NCI-H2081 treated with DMSO at 0.1 percent for 48 hours (cell line): ENCODE measurements at places on chromosomes 5 and 9.
A peak's percentile ranks its signal among the peaks of the same experiment; 100 is the strongest.

GRCh38 chr9:129263836-129264235, 85.8 kb upstream of the IER5L start:
- no peak for DNase-seq

DNA sequence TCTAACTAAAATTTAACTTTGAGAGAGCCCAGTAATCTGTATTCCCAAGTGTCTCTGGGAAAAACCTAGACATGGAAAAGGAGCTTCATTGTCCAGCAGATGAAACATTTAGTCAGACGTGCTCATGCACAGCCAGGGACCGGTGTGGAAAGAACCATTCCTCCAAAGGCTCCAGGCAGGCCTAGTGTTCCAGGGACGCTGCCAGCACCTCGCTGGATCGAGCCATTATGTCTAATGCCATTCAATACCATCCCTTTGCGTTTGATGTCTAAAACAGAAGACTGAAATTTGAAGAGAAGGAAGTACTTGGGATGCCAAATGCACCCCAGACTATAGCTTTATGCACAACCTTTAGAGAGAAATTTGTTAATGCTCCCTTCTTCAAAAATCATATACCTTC, 1.4 kb upstream of the CHSY3 start:
- no peak for DNase-seq

DNA sequence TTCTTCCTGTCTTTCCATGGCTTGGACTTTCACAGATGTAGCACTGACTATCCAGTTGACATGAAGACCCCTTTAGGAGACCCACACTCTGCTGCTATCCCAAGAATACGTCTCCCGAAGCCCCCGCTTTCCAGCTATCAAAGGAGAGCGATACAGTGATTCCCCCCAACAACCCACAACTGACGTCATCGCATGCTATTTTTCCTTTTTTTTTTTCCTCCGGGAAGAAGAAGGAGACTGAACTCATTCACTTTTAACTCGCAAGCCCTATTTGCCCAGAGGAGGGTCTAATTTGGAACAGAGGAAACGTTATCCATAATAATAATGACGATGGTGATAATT, 2.1 kb downstream of the PAPPA start:
- no peak for DNase-seq

DNA sequence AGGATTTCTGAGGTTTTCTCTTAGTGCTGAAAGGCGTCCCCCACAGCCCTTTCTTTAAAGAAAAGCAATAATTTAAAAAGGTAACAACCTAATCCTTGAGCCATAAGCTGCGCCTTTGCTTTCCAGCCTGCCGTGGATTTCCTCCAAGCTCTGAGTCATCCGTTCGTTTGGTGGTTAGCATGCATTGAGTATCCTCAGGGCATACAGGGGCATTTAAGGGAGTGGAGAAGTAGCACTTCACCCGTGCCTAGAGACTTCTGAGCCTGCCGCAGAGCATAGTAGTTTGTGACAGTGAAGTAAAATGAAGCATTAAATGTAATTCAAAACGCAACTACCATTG, 892 bp upstream of the TNC start:
- DNase-seq, result peak; percentile 1

- DNase-seq, result no peak
Observed at GRCh38 chr5:69450116-69450515, 35.2 kb downstream of the MARVELD2 start.

DNA sequence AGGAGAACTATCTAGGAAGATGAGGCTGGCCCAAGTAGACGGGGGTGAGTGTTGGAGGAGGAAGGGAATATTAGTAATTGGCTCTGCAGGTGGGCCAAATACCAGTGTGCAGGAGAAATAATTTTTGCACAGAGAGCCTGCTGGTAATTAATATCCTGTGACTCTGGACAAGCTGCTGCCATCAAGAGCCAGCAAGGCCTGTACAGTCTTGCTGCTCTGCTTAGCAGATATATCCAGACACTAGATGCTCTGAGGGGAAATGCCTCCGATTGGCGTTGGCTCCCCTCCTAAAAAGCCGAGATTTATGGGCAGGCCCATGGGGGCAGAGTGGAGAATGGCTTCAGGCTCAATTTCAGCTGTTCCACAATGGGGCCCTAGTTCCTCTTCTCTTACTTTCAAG, 29.6 kb upstream of the ASTN2 start:
- DNase-seq, result no peak

- no peak for DNase-seq
Observed at GRCh38 chr9:136001231-136001630, 40.1 kb upstream of the UBAC1 start.

DNA sequence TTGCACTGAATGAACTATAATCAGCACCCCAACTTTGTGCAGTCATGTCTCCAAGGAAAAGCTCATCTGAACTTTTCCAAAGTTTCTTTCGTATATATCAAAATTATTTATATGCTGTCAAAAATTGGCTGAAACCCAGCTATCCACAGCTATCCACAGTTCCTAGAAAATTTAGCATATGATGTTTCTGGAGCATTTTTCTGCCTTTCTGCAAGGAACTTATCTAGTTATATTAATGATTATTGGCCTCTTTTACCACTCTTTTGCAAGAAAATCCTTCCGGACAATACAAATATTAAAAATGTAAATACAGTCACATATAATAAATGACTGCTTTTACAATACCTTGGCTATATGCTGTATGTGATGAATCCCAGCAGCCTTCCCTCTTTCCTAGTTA, 270.2 kb downstream of the TMEM167A start:
- DNase-seq, result no peak

- no peak for DNase-seq
Observed at GRCh38 chr5:141494761-141495452, 6.0 kb downstream of the PCDHGC5 start.

- DNase-seq, result no peak
Observed at GRCh38 chr9:38127271-38127839, 58.3 kb upstream of the SHB start.

DNA sequence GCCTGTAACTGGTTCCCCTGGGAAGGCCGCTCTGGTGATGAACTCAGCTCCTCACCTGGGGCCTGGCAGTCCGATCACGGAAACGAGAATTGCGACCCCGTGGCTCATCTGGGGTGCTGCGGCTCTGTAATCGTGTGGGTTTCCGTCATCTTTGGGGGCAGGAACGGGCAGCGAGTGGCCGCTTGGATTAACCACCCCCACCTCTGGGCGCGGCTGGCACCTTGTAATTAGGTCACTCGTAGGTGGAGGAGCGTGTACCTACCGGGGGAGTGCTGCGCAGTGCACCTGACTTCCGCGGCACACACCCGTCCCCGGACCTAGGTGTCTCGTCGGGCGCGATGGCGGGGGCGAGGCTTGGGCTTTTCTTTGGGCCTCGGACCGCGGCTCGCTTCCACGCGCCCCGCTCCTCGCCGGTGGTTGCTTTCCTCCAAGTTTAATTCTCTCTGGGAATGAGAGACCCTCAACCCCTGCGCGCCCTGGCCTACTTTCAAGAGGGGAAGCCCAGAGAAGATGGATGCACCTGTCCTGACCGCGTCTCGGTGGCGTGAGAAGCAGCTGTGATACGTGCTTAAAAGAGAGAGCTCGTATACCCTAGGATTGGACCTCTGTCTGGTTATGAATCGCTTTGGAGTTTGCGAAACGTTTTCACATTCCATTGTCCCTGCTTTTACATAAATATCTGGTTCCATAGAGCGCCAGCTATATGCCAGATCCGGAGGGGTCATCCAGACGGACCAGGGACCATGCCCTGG, 744 bp upstream of the PPP2CA start:
- DNase-seq, result no peak

GRCh38 chr5:158465086-158465972, 606.4 kb upstream of the CLINT1 start:
- DNase-seq, result no peak

DNA sequence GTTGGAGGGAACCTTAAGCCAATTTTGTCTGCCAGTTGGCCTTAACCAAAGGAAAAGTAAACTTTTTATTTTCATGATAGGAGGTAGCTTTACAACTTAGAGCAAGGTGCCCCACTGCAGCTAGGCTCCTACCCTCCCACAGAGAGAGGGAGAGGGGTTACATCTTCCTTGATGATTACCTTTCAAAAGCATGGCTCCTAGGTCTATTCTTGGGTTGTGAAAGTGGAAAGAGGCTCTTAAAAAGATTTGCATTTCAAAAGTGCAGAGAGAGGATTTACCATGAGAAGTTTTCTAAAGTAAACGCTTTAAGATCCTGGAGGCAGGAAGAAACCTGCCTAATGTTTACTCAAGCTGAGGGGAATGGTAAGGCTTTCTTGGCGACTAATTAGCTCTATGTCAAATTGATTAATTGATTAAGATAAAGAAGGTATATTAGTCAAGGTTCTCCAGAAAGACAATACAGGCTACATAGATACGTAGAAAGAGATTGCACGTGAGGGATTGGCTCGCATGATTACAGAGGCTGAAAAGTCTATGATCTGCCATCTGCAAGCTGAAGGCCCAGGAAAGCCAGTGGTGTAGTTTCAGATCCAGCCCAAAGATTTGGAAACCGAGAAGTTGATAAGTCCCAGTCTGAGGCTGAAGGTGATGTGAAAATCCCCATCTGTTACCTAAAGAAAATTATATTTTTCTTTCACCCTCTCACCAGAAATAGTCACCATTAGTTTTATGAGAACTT, 333.8 kb upstream of the CTNND2 start:
- no peak for DNase-seq

- no peak for DNase-seq
Observed at GRCh38 chr5:135255461-135256178, 143.4 kb downstream of the MACROH2A1 start.

- DNase-seq, result no peak
Observed at GRCh38 chr5:136212252-136212721, 19.3 kb upstream of the SMIM32 start.

DNA sequence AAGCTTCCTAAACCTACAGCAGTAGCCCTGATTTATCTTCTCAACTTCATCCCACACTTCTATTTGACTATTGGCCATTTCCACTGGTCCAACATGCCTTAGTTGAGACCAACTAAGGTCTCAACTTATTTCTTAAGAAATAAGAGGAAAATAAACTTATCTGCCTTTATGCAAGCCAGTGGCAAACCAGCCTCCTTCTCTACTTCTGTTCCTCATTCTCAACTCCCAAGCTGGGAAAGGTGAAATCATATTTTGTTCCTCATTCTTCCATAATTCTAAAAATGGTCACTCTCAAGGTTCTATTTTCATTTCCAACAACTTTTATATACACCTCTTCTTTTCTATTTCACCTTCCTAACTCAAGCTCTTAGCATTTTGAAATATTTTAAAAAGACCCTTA, 149.6 kb upstream of the C9orf72 start:
- DNase-seq, result no peak

- DNase-seq, result no peak
Observed at GRCh38 chr5:143685246-143685815, 126.6 kb upstream of the HMHB1 start.

GRCh38 chr5:133260715-133261114, 208.9 kb downstream of the HSPA4 start:
- DNase-seq, result no peak

- DNase-seq, result no peak
Observed at GRCh38 chr5:132026516-132027008, 15.1 kb upstream of the ACSL6 start.

GRCh38 chr9:14517154-14517906, 175.9 kb downstream of the ZDHHC21 start:
- DNase-seq, result no peak

DNA sequence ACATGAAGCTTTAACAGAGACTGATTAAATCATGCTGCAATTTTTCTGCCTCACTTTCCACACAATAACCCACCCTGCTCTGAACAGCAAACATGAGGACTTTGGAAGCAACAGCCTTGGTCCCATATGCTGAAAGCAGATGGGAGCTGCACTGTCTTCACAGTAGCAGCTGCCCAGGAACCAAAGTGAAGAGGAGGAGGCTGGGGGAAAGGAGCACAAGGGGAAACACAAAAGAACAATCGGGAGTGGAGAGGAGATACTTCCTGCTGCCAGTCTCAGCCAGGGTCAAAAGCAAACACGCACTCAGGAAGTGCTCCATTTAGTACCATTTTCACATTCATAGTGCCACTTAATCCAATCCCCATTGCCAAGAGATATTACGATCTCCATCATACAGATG, 183.3 kb upstream of the PUM3 start:
- peak; percentile 75 for DNase-seq

DNA sequence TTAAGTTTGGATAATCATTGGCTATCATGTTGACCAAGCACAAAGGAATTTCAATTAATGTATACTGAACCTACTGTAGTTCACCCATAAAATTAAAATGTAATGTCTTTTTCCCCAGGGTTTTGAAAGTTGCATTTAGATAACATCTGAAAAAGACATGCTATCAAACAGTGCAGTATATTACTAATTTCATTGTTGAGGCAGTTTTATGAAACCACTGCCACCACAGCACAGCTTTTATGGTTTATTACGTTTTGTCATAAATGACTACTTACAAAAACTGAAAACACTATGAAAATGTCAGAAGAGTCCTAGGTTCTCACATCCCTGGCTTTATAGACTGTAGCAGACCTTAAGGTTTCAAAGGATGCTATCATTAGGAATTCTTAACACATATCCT, 32.0 kb upstream of the HAPLN1 start:
- no peak for DNase-seq

DNA sequence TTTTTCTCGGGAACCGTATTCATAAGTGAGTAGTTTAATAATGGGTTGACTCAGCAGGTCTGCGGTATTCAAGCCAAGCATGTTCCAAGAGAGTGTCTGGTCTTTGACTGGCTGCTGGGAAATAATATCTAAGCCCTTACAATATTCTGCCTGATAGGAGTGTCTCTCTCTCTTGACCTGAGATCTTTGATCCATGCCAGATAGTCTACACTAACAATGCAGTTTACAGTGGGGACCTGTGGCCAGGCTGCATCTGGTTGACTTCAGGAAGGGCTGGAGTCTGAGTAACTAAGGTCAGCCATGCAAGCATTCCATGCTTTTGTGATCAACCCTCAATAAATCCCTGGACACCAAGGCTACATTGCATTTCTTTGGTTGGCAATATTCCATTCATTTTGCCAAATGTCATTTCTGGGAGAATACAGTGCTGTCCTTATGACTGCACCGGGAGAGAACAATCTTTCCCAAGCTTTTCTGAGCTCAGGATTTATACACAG, 195.5 kb downstream of the SEMA5A start:
- DNase-seq, result no peak

DNA sequence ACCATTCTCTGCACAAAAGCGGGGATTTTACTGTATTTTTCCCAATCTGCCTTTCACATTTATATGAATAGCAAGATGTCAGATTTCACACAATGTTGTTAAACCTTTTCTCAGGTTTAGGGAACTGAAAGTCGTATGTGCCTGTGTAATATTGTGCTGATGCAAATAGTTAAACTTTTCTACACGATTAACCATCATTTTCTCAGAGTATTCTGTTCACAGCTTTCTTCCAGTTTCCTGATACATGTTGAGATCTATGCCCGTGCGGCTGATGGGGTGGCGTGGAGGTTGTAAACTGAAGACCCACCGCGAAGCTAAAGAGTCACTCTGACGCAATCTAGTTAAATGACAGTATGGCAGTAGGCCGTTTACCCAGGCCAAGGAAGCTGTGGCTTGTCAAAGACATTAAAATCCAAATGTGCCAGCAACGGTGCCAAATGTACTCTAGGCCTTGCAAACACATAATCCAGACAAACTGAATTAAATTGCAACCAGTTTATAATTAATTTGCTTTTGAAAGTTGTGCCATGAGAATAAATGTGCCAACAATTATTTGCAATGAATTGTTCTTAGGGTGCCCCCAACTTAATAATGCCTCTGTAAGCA, 145.7 kb downstream of the EBF1 start:
- no peak for DNase-seq

- DNase-seq, result no peak
Observed at GRCh38 chr9:633461-633860, 208.0 kb upstream of the DMRT1 start.

GRCh38 chr9:33186457-33187168, 19.5 kb upstream of the B4GALT1 start:
- DNase-seq, result no peak

- DNase-seq, result no peak
Observed at GRCh38 chr5:173719731-173720082, 103.3 kb upstream of the BOD1 start.
